Left kidney (tissue), 8 donors: ENCODE measurements at places on chromosomes 3 and 15. TPM values are rescaled to one million over a fixed set of nuclear protein-coding genes. Genes with fewer than 3 reads are reported as not detected.

DNA sequence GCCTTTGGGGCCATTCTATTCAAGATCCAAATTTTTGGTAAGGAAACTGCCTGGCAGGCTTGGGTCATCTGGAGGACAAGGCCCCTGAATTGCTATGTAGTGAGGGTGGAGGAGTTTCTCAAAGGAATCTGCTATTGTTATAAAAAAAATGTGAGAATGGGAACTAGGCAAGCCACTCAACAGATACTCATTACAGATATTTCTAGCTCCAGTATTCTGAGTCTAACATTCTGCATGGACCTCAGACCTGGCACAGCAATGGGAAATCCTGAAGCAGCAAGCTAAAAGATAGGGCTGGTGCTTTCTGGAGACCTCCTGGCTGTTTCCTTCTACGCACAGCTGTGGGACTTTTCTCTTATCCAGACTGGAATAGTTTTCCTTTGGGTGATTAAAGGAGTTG is 430.7 kb upstream of the RBMS3 start:
- DNase-seq: no peak

The CACNA1D gene
- 21.9 TPM for polyA plus RNA-seq

- no peak for DNase-seq
These were observed 216.5 kb downstream of the ISL2 start for GRCh38 chr15:76553102-76553501.

GRCh38 chr3:50213373-50213772 is 8.3 kb downstream of the SLC38A3 start:
- DNase-seq: no peak

- DNase-seq: no peak
These were observed 4.0 kb downstream of the FMN1 start for GRCh38 chr15:33190539-33190938.

The LRRIQ4 gene
- polyA plus RNA-seq: 0.12 TPM

The PRR20G gene
- polyA plus RNA-seq: not detected

The CD86 gene
- polyA plus RNA-seq: 1.3 TPM

DNA sequence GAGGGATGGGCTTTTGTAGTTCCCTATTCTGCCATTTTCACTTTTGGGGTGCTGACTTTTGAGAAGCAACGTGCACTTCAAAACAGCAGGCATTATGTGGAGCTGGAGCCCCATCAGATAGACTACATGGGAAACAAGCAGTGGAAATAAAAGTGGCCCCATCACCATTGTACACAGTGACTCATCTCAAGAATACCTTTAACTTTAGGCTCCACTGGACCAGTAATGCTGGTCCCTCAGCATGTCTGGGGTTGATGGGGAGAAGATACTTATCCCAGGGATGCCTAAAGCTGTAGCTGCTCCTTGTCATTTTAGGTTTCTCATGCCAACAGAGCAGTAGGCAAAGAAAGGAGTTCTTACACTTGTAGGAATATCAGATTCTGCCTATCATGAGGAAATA is 45.0 kb downstream of the LSM3 start:
- no peak for DNase-seq

DNA sequence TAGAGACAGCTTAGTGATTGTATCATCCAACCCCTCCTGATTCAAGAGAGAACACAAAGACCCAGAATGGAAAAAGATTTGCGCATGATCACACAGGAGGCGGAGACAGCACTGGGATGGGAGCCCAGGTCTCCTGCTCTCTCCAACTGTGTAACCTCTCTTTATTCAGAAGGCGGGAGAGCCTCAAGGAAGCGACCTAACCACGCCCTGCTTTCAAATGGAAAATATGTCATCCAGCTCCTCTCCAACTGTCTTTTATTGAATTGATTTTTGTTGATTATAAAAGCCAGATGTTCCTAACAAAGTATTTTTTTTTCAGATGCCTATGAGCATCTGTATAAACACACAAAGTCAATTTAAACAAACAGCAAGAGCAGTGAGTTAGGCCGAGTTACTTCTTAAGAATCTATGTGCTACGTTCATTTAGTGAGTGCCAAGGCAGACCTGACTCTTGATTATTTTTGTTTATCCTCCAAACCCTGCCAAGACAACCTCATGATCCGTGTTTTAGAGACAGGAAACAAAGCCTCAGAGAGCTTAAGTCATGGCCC is 74.5 kb downstream of the BFSP2 start:
- DNase-seq: no peak

- DNase-seq: no peak
These were observed 2.6 kb upstream of the NFKBIZ start for GRCh38 chr3:101846709-101847108.

GRCh38 chr3:167736264-167736787 is 805 bp downstream of the SERPINI1 start:
- DNase-seq: no peak

DNA sequence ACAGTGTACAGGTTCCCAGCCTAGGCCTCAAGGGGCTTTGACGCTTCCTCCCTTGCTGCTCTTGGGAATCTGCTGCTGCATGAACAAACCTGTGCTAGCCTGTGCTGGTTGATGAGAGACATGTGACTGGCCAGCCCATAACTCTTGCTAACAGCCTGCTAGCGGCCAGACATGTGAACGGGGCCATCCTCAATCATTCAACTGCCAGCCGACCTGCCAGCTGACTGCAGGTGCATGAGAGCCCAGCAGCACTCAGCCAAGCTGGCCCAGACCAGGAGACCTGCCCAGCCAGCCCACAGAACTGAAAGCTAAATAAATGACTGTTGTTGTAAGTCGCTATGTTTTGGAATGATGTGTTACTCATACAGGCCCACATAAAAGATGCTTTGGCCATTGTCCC is 82.4 kb upstream of the DLG1 start:
- DNase-seq: no peak

DNA sequence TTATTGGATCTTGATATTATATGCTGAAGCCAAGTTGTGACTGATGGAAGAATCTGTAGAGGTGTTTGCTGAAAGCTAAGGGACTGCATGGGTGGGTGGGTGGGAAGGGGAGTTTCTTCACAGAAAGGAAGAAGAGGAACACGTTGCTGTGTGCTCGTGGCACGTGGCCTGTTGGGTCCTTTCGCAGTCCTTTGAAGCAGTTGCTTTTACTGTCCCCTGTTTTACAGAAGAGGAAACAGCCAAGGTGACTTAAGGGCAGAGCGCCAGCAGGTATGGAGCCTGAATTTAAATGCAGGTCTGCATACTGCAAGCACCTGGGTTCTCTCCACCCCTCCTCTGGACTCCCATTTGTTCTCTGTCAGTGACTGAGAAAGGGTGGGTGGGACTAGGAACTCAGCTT is 59.4 kb upstream of the PRR23C start:
- no peak for DNase-seq

DNA sequence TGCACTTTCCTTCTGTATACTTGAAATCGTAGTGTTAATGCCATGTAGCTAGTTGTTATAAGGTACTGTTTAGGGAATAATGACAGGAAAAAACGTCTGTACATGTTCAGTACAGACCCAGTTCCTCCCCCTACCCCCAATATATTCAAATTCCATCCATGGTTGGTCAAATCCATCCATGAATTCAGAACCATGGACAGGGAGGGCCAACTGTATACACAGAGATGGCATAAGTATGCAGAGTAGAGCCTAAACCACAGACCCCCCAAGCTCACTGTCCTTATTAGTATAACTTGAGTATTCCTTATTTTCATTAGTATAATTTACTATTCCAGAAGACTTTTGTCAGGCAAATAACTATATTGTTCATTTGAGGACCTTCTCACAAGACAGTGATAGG is 51.2 kb upstream of the ADAMTS17 start:
- no peak for DNase-seq

The SMAD6 gene
- 25.4 TPM for polyA plus RNA-seq

DNA sequence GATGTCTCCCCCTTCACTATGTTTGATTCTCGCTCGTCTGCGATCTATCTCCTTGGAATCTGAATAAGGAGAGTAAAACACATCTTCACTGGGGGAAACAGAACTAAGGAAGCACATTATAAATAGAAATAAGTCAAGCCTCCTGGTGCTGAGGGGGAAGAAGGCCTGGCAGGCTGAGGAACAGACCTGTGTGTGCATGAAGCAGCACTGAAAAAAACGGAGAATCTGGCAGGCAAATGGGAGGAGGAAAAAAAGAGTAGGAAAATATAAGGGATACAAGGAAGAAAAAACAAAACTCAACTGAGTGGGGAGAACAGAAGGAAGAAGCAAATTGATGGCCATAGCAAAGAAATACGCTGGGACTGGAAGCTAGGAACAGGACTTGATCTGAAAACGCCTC is 25.7 kb downstream of the PARP16 start:
- no peak for DNase-seq

DNA sequence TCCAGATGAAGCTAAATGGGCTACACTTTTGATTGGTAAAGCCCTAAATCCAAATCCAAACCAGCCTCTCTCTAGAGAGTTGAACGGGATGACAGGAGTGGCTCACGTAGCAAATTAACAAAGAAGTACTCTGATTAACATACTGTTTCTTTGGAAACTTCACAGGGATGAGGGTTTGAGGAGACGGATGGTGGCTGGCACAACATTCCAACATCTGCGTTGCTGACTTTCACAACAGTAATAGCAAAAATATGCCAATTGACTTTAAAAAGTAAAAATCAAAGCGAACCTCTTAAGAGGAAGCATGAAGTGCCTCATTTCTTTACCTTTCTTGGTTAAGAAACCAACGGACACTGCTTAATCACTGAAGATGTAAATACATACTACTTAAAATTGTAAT is 181.4 kb downstream of the TBL1XR1 start:
- no peak for DNase-seq

- no peak for DNase-seq
These were observed 35.6 kb upstream of the MUC13 start for GRCh38 chr3:124969963-124970722.
